ENCODE measurements at places on chromosomes 7 and 10.
A peak's percentile ranks its signal among the peaks of the same experiment; 100 is the strongest.

DNA sequence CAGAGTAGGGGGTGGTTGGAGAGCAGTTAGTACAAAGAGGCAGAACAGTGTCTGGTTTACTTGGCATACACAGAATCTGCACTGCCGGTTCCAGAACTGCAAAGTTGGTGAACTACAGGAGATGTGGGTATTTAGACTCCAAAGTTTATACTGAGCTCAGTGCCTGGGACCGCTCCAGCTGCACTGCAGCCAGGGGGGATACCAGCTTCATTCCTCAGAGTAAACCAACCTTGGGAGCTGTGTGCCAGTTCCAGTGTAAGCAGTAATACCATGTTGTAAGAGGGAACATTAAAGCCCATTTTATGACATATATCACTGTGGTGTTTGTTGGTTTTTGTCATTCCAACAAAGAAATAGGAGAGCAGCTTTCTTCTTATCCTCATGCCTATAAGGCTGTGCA lies 23.4 kb downstream of the LOXL4 start:
- no peak for DNase-seq

- DNase-seq, result no peak
Observed at GRCh38 chr7:7884855-7885254, 83.7 kb upstream of the GLCCI1 start.

- DNase-seq, result no peak
Observed at GRCh38 chr10:24703700-24704099, 20.0 kb downstream of the ARHGAP21 start.

DNA sequence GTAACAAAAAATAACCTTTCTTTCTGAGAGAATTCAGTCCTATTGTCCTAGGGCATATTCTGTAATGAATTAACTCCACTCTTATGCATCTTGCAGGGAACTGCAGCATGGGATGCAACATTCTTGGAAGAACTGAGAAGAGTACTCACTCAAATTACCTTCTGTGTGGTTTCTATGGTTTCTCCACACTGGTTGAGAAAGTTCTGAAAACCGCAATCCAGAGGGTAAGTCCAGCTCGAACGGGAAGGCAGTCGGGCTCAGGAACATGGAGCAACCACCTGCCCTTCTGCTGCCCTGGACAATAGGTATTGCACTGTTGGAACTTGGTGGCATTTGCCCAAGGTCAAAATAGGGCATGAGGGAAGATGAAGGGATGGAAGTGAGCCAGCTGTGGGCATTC lies 59.6 kb upstream of the CDK13 start:
- no peak for DNase-seq

DNA sequence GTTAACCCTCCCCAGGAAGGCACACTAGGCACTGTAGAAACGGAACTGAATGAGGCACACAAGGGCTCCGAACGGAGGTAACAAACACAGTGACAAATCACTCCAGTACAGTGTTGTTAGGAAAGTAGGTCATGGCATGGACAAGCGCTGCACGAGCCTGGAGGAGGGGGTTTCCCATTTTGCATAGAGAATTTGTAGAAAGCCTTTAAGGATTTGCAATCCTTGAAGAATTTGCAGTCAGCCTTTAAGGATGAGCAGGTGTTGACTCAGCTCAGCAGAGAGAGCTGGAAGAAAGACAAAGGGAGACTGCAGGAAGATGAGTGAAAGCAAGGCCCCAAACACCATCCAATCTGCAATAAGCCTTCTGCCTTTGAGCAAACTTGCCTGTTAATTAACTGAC lies 51.1 kb upstream of the PPP1R3C start:
- no peak for DNase-seq

GRCh38 chr7:127678947-127679346 lies 27.0 kb downstream of the SND1 start:
- DNase-seq, result peak; percentile 47

GRCh38 chr7:101362334-101363195 lies at the start of gene COL26A1:
COL26A1 (plus strand) TSS chr7:101362875; CDS start chr7:101363033, 158 bp downstream.
- no peak for DNase-seq

DNA sequence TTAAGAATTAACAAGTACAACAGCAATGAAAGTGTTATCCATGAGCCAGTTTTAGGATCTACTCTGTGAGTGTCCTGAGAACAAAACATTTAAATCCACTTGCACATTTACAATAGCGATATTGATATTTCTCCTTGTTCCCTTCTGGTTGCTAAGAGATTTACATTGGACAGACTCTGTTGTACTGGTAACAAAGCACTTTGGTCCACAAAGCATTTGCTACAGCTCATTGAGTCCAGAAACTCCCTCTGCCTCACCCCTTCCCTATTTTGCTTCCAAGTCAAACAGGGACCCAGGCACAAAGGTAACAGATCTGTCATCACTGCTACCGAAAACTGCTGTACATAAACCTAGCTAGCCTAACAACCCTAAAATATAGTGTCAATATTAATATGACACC lies 2.1 kb downstream of the ANK3 start:
- DNase-seq, result no peak

DNA sequence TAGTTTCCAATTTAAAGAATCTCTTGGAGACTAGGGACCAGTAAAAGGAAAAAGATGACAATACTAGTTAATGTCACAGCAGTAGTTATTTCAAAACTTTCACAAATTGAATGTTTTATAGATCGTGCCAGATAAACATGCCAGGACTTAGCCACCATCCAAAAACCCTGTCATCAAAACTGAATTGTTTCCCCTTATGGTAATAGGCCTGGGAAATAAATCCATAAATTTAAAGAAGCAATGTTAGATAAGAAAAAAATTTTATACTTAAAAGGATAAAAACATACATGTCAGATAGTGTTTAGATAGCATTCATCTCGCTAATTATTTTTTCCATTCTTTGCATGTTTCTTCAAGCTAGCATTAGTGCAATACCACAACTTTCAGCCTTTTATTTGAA lies 71.2 kb downstream of the SUGCT start:
- DNase-seq, result peak; percentile 5

GRCh38 chr7:127396184-127396583 lies 3.7 kb upstream of the ZNF800 start:
- peak; percentile 23 for DNase-seq

DNA sequence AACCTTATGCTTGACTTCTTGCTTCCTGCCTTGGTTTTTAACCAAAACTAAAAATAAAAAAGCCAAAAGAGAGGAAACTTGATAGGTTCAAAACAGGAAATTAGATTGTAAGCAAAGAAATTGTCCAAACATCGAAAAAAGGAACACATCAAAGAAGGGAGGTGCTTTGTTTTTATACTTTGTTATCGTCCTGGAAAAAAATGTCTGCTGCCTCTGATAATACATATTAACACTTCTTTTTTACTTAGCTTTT lies 286.6 kb upstream of the C7orf33 start:
- no peak for DNase-seq

- no peak for DNase-seq
Observed at GRCh38 chr7:104650991-104651640, 322.7 kb downstream of the LHFPL3 start.

DNA sequence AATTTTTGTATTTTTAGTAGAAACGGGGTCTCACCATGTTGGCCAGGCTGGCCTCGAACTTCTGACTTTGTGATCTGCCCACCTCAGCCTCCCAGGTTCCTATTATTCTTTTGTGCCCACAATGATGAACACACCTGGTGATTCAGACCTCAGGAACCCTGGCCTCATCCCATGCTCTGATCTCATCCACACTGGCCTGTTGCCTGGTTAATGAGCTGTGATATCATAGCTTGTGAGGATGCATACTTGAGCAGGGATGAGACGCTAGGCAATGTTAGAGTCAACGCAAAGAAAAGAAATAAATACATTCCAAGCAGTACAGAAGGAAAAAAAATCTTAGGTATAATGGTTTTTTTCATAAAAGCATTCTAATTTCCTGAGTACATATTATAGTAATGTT lies 82.4 kb upstream of the RNF32 start:
- no peak for DNase-seq

GRCh38 chr7:3922175-3922635 lies 621.2 kb downstream of the SDK1 start:
- DNase-seq, result peak; percentile 4

DNA sequence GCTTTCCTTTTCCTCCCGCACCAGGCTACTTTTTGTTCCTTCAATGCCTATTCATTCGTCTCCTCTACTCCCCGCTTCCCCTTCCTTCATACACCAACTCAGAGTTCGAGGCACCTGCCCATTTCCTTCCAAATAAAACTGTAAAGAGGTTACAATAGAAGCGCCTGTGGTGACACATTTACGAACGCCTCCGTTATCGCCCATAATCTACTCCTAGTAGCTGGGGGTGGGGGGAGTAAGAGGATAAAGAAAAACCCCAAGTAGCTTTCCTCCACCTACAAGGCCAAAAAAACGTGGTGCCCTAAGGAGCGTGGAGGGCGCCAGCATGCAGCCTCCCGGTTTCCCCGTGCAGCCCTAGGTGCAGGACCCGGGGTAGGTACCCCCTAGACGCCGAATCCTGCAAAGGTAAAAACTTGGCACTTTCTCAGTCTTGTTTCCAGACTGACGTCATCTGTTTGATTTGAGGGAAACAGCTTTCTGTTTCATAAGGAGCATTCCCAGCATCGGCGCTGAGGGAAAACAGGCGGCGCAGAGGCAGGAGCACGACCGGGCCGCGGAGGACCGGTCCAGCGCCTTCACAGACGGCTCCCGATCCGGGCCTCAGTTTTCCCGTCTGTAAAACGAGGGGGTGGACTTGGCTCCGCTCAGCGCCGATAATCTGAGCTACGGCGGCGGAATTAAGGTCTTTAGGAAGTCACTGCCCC lies 922 bp downstream of the PPA1 start:
- peak; percentile 74 for DNase-seq

DNA sequence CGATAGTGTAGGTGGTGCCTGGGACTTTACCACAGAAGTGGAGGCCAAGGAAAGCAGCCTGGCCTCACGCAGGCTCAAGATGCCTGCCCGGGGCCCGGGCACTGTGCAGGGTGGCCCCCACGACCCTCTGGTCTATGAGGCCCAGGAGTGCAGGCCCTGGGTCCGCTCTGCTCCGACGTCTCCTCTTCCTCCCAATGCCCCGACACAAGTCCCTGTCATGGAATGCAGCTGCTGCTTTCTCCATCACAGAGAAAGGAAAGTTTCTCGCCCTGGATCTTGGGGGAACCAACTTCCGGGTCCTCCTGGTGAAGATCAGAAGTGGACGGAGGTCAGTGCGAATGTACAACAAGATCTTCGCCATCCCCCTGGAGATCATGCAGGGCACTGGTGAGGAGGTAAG lies 28.3 kb upstream of the HK1 start:
- no peak for DNase-seq

DNA sequence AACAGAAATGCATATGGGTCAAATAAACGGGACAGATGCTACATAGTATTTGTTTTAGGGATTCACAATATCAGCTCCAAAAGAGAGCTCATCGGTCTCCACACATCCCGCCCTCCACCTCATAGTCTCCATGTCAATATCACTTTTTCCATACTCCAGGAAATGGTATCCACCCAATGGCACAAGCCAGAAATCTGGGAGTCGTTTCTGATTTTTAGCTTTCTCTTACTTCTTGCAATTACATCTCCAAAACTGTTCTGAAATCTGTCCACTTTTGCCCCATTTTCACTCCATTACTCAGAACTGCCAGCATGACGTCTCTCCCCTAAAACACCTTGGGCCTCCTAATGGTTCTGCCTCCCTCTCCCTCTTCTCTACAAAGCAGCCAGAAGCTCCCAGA lies 47.4 kb upstream of the EZH2 start:
- no peak for DNase-seq

DNA sequence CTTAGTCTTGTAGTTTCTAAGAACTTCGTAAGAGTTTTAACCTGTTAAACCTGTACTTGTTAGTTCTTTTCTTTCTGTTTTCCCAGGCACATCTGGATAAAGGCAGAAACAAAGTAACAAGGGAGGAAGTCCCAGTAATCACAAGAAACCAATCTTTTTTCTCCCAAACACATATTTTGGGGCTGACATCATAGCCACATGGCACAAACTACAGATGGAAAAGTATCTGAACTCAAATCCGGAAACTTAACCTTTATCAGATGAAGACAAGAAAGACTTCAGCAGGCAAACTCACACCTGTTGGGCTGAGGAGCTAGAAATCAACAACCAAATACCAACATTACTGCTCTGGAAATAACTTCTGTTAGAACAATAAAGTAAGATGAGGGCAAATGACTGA lies 67.1 kb downstream of the CUBN start:
- DNase-seq, result no peak

GRCh38 chr10:72243822-72244437 lies 27.9 kb upstream of the ASCC1 start:
- no peak for DNase-seq

- no peak for DNase-seq
Observed at GRCh38 chr7:87345962-87346371, 503 bp downstream of the CROT start.

GRCh38 chr10:109237682-109238081 lies 685.6 kb downstream of the XPNPEP1 start:
- DNase-seq, result no peak

- peak; percentile 41 for DNase-seq
Observed at GRCh38 chr7:45573661-45574415, at the start of gene ADCY1. ADCY1 (plus strand) TSS chr7:45574368; CDS start chr7:45574544, 176 bp downstream.

DNA sequence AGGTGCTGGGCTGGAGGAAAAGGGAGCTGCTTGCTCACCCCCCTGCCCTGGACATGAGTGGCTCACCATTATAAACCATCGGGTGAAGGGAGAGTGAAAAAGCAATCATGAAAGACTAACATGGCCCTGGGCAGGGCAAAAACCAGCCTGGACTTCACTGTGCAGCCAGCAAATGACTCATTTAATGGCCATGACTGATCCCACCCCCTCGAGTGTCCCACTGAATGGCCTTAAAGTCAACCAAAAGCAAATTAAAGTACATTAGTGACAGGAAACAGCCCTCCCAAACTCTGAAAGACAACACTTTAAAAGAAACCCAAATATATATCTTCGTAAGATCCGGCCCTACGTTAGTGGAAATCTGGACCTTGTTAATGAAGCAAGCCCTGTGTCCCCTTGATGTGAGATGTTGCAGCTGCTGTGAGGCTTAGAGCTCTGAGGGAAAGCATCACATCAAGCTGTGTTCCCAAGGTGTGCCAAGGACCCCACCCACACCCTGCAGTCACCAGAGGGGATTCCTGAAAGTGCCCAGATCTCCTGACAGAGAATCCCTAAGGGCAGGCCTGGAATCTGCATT lies 31.2 kb downstream of the ADCYAP1R1 start:
- DNase-seq, result no peak

- peak; percentile 66 for DNase-seq
Observed at GRCh38 chr10:88116971-88117626, 253.7 kb downstream of the PTEN start.

- peak; percentile 66 for DNase-seq
Observed at GRCh38 chr7:133484086-133484485, 231.2 kb downstream of the EXOC4 start.

DNA sequence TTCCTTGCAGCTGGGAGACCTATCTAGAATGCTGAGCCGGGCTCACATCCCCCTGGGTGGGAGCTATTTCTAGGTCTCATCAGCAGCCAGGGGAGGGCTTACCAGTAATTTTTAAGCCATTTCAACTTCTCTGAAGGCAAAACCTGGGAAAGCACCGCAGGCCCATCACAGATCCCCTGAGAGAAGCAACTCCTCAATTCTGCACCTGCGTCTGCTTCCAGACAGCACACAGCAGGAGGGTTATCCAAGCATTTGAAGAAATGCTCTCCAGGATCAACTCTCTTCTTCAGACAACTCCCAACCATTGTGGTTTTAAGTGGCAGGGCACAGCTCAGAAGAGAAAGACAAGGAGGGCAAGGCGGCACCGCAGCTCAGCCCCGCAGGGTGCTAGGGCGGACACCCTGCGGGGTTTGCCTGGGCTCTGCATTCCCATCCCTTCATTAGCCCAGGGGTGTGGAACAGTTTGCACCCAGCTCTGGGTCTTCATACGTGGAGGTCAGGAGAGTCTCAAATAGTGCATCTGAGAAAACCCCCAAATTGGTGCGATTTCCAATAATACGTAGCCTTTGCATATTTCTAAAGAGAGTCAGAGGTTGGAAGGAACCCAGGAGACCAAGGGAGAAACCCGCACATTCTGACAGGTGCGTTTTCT lies 618.7 kb downstream of the DNAJB6 start:
- no peak for DNase-seq

Data from activated CD4-positive, alpha-beta T cell treated with anti-CD3 and anti-CD28 coated beads, Interleukin-2, Interleukin-6, amounts not matched to agents 100 ng/mL and 50 ng/mL, durations not matched to agents 16 hours and 8 hours (primary cell).